ENCODE measurements at places on chromosomes 2 and 18.
A peak's percentile ranks its signal among the peaks of the same experiment; 100 is the strongest.

DNA sequence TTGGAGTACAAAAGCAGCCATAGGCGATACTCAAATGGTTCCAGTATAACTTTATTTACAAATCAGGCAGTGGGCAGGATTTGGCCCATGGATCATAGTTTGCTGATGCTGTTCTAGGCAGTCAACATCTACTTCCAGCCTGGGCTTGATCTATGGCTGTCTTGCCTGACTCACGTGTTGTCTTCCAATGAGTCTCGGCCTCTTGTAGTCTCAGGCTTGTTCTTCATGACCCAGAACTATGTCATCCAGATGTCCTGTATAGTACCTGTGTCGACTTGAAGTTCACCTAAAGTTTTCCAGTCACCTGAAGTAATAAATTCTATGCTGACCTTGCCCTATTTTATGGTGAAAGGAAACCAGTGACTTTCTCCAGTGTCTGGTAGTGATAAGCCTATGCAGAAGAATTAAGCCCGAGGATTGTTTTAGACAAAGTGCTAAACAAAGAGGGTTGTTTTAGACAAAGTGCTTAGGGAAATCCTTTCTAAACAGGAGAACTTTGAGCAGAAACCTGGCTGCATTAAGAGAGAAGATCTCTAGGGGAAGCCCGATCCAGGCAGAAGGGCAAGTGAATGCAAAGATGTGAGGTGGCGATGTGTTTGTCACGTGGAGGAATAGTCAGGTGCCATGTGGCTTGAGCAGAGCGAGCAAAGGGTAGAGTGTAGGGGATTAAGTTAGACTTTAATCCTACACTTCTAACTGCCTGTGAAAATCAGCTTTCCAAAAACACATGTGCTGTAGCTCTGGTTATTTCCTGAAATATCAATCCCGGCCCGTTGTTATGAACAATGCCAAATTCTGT is 8.5 kb upstream of the THNSL2 start:
- DNase-seq: no peak

DNA sequence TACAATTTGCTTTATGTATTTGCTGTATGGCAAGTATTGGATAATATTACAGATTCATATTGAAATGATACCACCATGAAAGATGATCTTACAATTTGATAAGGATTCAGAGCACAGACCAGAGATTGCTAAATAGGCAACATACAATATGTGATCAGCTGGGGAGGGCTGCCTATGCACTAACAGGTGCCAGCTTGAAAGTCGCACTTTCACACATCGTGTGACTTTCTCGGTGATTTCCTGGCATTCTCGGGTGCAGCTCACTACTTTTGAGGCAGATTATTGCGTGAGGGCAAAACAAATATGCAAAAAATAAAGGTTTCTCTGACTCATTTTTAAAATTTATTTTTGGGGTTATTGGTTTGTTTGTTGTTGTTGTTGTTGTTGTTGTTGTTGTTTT is 36.0 kb downstream of the RBMS1 start:
- DNase-seq: no peak

DNA sequence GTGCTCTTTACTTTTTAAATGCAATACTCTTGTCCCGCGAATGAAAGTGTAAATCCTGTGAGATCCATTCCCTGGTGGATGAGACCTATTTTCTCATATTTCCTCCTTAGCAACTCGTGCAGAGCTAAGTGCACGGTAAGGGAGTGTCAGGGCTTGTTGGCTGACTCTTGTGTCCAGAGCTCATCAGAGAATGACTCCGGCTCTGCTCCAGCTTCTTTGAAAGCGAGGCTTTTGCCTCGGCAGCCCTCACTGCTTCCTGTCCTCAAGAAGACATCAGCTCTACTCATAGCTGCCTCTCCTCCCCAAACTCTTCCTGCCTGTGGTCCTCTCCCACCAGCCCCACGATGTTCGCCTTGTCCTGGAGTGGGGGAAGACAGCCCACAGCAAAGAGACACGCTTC is 70.7 kb downstream of the LIPG start:
- DNase-seq: no peak

DNA sequence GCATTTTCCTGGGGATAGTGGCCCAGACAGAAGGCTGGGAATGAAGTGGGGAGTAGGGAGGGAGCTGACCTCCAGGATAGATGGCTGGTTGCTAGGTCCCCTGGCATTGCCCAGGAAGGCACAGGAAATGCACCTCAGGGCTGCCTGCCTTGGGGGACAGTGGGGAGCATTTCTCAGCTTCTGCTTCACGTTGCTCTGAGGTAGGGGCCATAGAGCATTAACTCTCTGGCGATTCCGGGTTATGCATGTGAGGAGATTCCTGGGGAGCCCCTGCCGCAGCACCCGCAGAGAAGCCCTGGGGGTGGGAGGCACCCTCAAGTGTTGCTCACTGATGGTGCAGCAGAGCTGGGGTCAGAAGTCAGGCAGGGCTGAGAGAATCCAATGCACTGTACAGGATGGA is 256.5 kb downstream of the CYP26B1 start:
- peak; percentile 58 for DNase-seq

DNA sequence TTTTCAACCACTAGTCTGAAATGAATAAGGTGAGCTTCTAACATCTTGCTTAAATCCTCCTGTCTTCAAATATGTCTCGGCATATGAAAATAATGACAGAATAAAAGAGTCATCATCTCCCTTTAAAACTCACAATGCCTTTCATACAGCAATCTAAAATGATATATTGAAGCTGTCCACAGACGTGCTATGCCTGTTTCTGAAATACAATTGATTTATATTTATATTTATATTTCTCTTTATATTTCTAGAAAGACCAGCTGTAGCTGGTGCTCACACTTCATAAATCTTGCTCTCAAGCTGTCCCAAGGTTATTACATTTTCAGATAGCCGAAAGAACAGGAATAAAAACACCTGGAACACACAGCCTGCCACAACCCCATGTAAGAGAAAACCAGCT is 11.1 kb downstream of the MBP start:
- DNase-seq: no peak

GRCh38 chr2:6845903-6846302 is 19.8 kb downstream of the CMPK2 start:
- no peak for DNase-seq

DNA sequence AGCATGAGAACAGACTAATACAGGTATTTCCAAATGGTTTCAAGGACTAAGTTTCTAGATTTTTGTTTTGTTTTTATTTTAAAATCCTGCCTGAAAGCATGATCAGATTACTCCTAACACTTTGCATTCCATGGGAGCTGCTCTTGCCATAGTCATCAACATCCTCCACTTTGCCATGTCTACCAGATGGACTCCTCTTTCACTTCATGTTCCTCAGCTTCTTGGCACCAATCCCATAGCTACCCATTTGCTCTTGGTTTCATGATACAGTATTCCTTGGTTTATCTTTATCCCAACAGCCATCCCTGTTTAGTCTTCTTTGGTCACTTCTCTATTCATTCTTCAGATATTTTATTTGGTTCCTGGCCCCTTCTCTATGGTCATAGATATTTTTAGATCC is 154.2 kb upstream of the CCDC195 start:
- DNase-seq: no peak

- DNase-seq: no peak
These were observed 111.2 kb upstream of the ID2 start for GRCh38 chr2:8570637-8571036.

DNA sequence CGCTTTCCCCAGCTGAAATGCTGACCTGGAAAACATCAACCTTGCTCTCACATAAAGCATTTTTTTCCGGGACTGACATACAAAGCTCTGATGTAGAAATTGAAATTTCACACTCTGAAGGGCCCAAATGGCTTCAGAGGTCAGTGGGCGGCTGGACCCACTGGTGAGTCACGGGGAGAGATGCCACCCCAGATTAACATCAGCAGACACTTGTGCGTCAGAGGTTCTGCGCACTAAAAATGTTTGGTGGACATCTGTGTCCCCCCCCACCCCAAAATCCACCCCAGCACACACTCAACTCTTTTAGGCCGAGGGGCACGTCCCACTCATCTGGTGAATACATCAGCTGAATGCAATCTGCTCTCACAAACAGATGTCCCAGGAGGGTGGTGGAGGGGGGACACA is 208.9 kb downstream of the ASB1 start:
- no peak for DNase-seq

GRCh38 chr2:19742872-19743271 is 158.9 kb downstream of the TTC32 start:
- no peak for DNase-seq

- DNase-seq: no peak
These were observed 45.7 kb upstream of the STK17B start for GRCh38 chr2:196217116-196217515.

GRCh38 chr18:29377346-29377745 is 1200.4 kb upstream of the CDH2 start:
- DNase-seq: no peak

GRCh38 chr2:126437016-126437415 is 218.9 kb upstream of the GYPC start:
- no peak for DNase-seq

DNA sequence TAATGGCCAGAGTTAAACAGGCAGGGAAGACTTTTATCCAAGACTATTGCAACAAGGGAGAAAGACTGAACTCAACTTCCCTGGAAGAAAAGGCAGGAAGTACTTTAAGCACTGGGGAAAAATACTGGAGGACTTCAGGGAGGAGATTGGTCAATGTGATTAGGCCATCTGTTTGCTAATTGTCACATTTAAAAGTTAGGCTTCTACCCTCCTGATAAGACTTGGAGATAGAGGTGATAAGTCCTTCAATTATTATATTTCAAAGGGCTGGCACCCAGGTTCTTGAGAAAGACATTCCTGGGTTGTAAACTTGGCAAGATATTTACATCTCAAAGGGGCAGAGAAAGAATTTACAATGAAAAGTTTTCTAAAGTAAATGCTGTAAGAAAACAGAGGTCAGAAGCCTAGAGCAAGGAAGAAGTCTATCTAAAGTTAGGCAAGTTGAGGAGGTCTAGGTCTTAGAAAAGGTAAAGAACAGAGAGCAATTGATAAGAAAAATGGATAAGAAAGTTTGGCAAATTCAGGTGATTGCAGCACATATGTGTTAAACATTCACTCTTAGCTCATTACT is 48.4 kb downstream of the DTNA start:
- DNase-seq: no peak

- peak; percentile 85 for DNase-seq
These were observed 32.8 kb downstream of the TTC32 start for GRCh38 chr2:19868701-19869580.

- DNase-seq: no peak
These were observed 1565.1 kb downstream of the LRP1B start for GRCh38 chr2:140565756-140566155.

GRCh38 chr2:226418521-226418920 is 381.1 kb downstream of the IRS1 start:
- no peak for DNase-seq

DNA sequence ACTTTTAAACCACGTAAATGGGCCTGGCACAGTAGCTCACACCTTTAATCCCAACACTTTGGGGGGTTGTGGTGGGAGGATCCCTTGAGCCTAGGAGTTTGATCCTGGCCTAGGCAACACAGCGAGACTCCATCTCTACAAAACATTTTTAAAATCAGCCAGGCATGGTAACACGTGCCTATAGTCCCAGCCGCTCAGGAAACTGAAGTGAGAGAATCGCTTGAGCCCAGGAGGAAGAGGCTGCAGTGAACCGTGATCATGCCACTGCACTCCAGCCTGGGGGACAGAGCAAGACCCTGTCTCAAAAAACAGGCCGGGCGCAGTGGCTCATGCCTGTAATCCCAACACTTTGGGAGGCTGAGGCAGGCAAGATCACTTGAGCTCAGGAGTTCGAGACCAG is 12.2 kb downstream of the ROCK1 start:
- DNase-seq: no peak

- no peak for DNase-seq
These were observed 21.2 kb downstream of the HS1BP3 start for GRCh38 chr2:20629581-20630171.

GRCh38 chr2:175903384-175903936 is 98.6 kb downstream of the LNPK start:
- DNase-seq: no peak

GRCh38 chr2:236061899-236062298 is 106.3 kb downstream of the GBX2 start:
- DNase-seq: no peak

DNA sequence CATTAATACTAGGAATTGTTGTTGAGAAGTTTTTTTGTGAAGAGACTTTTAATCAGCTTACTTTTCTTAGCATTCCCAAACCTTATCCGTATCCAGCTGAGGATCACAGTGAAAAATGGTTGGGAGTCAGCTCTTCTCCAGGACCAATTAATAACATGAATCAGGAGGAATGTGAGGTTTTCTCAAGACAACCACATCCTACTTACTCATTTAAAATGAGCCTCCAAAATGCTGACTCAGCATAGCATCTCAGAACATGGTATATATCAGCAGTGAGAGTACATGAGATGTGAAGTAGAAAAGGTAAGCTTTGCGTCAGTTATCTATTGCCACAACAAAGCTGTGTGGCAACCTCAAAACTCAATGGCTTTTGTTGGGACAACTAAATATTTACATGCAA is 140.3 kb downstream of the NRP2 start:
- no peak for DNase-seq

- no peak for DNase-seq
These were observed 403.5 kb downstream of the SETBP1 start for GRCh38 chr18:45084206-45084605.

- DNase-seq: no peak
These were observed 49.7 kb downstream of the APOB start for GRCh38 chr2:20994130-20994529.

DNA sequence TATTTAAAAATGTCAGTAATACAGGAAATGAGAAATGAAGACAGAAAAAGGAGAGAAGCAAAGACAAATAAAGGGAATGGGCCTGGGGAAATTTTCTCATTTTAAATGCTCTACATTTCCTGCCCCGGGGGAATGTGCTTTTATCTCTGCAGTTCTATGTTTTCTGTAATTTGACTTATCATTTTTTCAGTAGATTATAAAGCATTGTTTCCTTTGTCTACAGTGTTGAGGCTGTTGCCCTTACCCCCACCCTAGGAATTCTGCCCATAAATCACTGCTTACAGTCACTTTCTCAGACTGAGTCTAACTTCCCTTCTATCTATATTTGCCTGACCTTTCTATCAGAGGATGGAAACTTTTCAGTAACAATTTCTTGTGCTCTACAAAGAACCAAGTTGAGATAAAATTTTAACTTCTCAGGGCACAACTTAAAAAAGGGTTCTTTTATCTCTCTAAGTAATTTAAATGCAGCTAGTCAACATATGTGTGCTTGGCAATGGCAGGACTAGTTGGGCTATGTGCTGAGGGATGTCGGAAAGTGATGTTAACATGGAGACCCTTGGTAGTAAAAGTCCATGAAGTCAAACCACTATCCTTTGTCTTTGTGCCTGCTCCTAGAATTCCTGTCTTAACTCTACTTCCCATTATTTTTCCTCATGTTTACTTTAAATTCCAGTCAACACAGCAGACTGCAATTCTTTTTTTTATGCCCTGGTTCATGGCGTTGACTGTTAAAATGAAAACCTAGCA is 146.5 kb upstream of the MMADHC start:
- DNase-seq: no peak

GRCh38 chr2:44388877-44389276 is 27.1 kb downstream of the CAMKMT start:
- no peak for DNase-seq

DNA sequence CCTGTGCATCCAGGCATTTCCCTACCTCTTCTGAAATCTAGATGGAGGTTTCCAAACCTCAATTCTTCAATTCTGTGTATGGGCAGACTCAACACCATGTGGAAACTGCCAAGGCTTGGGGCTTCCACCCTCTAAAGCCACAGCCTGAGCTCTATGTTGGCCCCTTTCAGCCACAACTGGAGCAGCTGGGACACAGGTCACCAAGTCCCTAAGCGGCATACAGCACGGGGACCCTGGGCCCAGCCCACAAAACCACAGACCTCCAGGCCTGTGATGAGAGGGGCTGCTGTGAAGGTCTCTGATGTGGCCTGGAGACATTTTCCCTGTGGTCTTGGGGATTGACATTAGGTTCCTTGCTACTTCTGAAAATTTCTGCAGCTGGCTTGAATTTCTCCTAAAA is 255.4 kb downstream of the TDRD15 start:
- no peak for DNase-seq
